ENCODE measurements at places on chromosomes 5 and 9. TPM values are rescaled to one million over a fixed set of nuclear protein-coding genes. Genes with fewer than 3 reads are reported as not detected.

Gene CSF1R
- total RNA-seq, result 79.0 TPM

Gene PRUNE2
- 14.7 TPM for total RNA-seq

Gene RNF183
- total RNA-seq, result not detected

Gene SH3TC2
- total RNA-seq, result 9.4 TPM

Gene CFAP157
- 2.0 TPM for total RNA-seq

Gene ARHGEF37
- 54.4 TPM for total RNA-seq

Gene SLC36A1
- total RNA-seq, result 10.8 TPM

Gene CYLC2
- not detected for total RNA-seq

Gene OBP2B
- total RNA-seq, result not detected

Gene FOXD4L3
- total RNA-seq, result not detected

Gene PCDHGA10
- 7.2 TPM for total RNA-seq

Gene UBE2B
- total RNA-seq, result 72.2 TPM

Gene UGT3A1
- not detected for total RNA-seq

Gene NR5A1
- total RNA-seq, result not detected

Gene PTPN3
- total RNA-seq, result 21.2 TPM

Gene S1PR3
- total RNA-seq, result 18.7 TPM

Gene AMBP
- total RNA-seq, result not detected

Gene C9orf40
- 4.6 TPM for total RNA-seq

Gene STPG3
- not detected for total RNA-seq

Gene KIF20A
- 2.1 TPM for total RNA-seq

Gene ARHGEF28
- total RNA-seq, result 31.5 TPM

Gene NTRK2
- 25.9 TPM for total RNA-seq

Gene RAB3C
- total RNA-seq, result 2.6 TPM

Gene PCDHB10
- total RNA-seq, result 4.8 TPM

Gene SLC24A2
- not detected for total RNA-seq

Gene TRIP13
- 2.3 TPM for total RNA-seq

Gene LCN1
- total RNA-seq, result not detected

Gene FAT2
- total RNA-seq, result 5.4 TPM

Gene LHX2
- total RNA-seq, result not detected

Measured in breast epithelium (tissue), 4 donors.